AG04449 (cell line): ENCODE measurements at places on chromosomes 7 and 10.

DNA sequence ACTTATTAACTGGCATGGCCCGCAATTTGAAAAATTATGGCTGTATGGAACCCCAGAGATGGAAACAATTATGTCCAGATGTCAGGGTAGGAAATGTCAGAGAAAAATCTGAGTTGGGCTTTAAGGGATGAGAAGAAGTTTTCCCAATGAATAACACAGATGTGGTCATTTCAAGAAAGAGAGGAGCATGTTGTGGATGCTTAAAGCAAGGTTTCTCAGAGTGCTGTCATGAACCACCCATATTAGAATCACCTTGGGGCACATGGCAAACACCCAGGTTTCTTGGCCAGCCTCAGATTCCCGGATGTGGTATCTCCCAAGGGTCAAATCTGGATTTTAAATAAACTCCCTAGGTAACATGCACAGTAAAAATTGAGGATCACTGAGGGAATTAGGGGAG lies 43.6 kb downstream of the LAMB4 start:
- no peak for DNase-seq

DNA sequence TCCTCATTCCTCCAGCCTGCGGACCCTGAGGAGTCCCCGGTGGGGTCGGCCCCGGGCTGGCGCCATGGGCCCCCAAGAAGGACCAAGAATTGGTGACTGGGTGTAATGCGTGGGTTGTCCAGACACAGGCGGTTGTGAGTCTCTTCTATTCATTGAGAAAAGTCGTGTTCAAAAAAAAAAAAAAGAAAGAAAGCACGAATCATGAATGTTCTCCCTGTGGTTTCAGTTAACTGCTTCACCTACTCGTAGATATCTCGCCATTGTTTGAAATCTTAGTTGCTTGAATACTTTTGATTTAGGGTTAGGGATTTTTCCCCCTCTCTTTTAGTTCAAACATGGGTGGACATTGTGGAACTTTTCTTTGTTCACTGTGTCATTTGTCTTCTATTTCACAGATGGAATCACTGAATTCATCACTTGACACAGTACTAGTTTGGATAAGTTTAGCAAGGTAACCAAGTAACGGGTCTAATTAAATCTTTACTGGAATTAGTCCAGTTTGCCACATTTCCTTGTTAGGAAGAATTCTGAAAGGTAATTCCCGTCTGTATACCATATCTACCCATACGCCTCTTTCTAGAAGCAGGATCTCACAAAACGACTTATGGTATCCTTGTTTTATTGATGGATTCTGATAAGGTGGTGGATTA lies 775 bp downstream of the STARD3NL start:
- no peak for DNase-seq

- no peak for DNase-seq
Measured at GRCh38 chr10:35462491-35462934, 126.2 kb downstream of the CCNY start.

GRCh38 chr7:68393051-68393450 lies 1205.2 kb upstream of the AUTS2 start:
- no peak for DNase-seq

DNA sequence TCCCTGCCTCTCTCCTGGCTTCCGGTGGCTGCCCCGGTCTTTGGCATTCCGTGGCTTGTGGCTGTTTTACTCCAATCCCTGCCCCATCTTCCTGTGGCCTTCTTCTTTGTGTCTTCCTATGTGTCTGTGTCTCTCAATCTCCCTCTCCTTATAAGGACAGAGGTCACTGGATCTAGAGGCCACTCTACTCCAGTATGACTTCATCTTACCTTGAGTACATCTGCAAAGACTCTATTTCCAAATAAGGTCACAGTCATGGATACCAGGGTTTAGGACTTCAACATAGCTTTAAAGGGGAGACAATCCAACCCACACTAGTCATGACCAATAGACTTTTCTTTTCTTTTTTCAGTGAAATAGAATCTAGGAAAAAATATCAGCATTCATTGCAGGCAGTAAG lies 153.3 kb upstream of the INSYN2A start:
- peak; percentile 23 for DNase-seq

GRCh38 chr7:69654381-69654780 lies 56.1 kb downstream of the AUTS2 start:
- DNase-seq = no peak

GRCh38 chr10:18450298-18450697 lies 201.1 kb downstream of the NSUN6 start:
- DNase-seq = no peak

DNA sequence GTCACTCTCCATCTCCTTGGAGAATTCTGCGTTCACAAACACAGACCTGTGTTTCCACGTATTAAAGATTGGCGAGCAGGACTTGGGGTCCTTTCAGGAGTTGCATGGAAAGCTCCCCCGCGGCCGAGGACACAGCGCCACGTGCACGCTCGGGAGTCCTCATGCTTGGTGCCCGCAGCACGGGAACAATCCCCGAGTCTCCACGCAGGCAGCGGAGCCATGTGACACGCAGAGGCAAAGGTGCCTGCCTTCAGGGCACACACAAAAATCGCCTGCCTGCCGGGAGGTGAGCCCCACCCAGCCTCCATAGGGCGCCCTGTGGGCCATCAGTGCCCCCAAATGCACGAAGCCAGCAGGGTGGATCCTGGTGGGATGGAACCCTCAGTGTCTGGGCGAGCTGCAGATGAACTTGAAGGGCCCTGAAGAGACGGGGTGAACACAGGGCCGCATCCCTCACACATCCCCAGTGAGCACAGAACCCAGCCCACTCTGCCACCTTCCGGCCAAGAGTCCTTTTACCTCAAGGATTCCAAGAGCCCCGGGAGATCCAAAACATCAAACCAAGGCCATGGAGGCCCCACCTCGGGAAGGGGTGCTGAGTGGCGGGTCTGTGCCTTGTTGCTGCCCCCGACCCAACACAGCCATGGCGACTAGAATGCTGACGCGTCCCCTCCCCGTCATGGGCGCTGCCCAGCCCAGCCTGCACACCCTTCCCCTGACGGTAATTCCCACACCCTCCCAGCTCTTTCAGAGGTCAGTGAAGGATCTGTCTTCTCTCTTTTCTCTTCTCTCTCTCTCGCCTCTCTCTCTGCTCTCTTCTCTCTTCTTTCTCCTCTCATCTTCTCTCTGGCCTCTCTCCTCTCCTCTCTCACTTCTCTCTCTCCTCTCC lies 55.9 kb downstream of the CFAP46 start:
- DNase-seq = no peak

DNA sequence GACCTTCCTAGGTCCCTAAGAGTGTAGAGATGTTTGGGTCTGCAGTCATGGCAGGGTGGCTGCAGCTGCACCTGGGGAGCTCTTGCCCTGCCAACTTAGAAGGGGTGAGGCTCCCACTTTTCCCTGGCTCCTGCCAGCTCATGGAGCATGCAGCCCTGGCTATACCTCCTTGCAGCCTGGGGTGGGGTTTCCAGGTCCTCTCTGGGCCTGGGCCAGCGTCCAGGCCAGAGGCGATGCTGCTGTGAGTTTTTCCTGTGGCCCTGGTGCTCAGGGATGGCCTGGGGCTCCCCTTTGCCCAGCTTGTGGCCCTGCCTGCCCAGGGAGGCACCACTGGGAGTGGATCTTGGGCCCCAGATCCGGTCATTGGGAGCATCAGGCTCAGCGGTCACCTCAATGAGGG lies 109.8 kb upstream of the FAM180A start:
- DNase-seq = no peak
